ENCODE measurements at places on chromosomes 12 and 14.

DNA sequence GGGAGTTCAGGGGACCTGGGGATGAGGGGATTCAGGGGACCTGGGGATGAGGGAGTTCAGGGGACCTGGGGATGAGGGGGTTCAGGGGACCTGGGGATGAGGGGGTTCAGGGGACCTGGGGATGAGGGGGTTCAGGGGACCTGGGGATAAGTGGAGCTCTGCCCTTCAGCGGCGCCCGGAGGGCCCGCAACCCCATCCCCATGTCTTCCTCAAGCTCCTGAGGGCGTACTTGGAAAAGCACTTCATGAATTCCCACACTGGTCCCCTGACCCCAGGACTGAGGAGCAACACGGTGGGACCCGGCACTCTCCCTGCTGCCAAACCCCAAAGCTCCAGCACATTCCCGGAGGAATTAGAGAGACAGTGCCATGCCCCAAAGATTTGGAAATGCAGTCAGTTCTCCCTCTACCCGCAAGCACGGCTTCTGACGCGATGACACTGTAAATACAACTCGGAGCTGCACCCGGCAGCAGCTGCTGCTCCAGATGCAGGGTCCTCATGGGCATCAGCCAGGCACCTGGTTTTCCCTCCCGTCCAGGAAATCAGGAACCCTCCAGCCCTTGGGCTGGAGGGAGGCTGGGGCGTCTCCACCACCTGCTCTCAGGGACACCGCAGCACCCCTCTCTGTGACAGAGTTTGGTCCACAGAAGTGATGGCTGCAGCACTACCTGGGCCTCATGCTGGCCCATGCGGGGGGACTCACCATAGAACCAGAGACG, 32.8 kb upstream of the C14orf180 start:
- no peak for DNase-seq

- no peak for DNase-seq
Observed at GRCh38 chr12:46432325-46432724, 59.8 kb upstream of the SLC38A2 start.

GRCh38 chr14:100072783-100073346, 7.6 kb downstream of the EVL start:
- DNase-seq: peak; percentile 95

GRCh38 chr14:105537580-105538474, 11.4 kb downstream of the TMEM121 start:
- no peak for DNase-seq

DNA sequence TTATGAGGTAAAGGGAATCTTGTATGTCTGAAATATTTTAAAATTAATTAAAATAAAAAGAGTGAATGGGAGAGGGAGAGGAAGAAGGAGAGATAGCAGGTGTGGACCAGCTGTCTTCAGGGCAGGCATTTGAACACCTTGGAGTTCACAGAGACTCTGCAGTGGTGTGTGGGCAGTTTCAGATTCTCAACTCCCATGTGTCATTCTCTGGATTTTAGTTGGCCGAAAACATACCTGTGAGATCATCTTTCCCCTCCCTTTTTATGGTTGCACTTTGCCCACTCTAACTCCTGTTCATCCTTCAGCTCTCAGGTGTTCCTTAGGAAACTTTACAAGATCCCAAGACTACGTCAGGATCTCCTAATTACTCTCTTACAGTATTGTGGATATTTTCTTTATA, 108.1 kb downstream of the ERC1 start:
- DNase-seq: no peak

GRCh38 chr14:30355431-30355913, 203.5 kb upstream of the G2E3 start:
- no peak for DNase-seq
